Retina (tissue), 1 donor: ENCODE measurements at places on chromosomes 6 and 20.

DNA sequence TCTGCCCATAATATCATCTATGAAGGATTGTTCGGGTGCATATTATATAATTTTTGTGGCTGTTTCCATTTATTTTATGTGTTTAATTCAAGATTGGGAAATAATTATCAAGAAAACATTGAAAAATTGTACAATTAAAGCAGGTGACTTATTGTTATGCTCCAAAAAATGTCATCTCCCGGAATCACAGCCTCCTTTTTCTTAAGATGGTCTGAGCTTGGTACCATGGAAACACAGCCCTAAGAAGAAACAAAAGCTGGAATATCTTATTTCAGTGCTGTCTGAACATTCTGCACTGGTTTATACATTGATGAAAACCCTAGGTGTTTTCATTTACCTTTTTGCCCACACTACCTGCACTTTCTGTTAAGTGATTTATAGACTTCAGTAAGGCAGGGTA, 367.2 kb downstream of the ARHGAP18 start:
- DNase-seq, result no peak

GRCh38 chr6:51141080-51141479, 322.4 kb downstream of the TFAP2B start:
- DNase-seq, result no peak

- DNase-seq, result peak; percentile 88
These were observed 639 bp upstream of the CD24 start for GRCh38 chr6:106974999-106975737.

- no peak for DNase-seq
These were observed 186.9 kb downstream of the TBC1D7 start for GRCh38 chr6:13141387-13141786.

- no peak for DNase-seq
These were observed 72.7 kb downstream of the BLOC1S5 start for GRCh38 chr6:7991536-7991935.

- no peak for DNase-seq
These were observed 76.8 kb downstream of the HIVEP2 start for GRCh38 chr6:142867988-142868812.

- DNase-seq, result no peak
These were observed 116.5 kb upstream of the MAP3K7 start for GRCh38 chr6:90703336-90703735.

DNA sequence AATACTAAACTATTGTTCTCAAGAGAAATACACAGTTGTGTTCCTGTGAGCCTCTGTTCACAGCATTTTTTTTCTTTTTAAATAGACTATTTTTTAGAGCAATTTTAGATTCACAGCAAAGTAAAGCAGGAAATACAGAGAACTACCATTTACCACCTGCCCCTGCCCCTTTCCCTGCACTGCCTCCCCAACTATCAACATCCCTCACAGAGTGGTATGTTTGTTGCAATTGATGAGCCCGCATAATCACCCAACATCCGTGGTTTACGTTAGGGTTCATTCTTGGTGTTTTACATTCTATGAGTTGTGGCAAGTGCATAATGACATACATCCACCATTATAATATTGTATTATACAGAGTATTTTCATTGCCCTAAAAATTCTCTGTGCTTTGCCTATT, 71.6 kb upstream of the TNFAIP3 start:
- DNase-seq, result no peak

GRCh38 chr6:95819939-95820338, 195.8 kb upstream of the FUT9 start:
- no peak for DNase-seq

DNA sequence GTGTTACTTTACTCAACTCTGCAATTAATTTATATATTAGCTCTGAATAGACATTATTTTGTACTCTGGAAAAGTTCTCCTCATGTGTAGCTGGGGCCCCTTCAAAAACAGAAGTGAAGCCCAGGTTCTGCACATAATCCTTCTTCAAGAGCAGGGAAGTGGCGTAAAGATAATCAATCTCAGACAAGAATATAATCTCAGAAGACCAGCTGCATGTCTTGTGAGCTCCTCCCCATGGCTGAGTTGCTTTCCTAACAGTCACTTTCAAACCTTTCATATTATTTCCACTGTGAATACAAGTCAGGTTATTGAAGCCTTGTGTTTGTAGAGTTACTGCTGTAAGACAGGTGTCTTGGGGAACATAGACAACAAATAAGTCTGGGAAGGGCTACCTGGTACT, 691.9 kb downstream of the RFPL4B start:
- DNase-seq, result no peak

DNA sequence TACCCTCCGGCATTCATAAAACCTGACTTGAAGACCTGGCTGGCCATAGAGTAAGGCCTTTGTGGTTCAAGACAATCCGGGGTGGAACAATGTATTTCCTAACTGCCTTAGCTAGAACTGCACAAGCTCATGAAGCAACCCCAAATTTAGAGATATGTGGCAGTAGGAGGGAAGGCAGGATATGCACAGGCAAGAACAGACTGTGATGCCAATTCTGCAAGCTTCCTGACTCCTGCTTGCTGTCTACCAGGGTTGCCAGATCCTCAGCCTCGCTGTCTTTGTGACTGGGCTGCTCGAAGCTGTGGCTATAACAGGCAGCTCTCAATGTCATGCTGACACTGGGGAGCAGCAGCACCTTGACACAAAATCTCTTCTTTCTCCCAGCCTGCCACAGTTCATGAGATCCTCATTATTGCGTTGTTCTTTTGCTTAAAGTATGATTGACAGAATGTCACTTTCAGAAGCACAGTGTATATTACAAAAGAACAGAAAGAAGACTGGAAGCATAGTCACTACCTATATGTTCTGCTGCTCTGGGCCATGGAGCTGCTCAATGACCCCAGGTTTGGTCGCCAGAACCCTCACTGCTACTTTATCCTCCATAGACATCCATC, 18.3 kb upstream of the SHLD1 start:
- DNase-seq, result peak; percentile 27

DNA sequence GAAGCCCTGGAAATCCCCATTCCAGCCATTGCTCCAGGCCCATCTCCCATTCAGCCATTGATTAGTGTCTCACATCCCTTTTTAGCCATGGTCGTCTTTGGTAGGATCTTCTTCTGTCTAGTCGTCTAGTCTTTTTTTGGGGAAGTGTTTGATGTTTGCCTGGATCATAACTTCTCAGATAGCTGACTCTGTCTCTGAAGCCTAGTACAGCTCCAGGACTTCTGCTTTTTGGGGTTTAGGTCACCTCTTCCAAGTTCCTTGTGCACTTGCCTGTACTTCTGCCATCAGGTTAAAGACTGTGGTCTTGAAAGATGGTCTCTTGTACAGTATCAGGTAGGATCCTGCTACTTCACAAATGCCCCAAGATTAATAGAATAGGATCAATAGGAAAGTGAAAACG, 553.5 kb downstream of the PKHD1 start:
- DNase-seq, result no peak

DNA sequence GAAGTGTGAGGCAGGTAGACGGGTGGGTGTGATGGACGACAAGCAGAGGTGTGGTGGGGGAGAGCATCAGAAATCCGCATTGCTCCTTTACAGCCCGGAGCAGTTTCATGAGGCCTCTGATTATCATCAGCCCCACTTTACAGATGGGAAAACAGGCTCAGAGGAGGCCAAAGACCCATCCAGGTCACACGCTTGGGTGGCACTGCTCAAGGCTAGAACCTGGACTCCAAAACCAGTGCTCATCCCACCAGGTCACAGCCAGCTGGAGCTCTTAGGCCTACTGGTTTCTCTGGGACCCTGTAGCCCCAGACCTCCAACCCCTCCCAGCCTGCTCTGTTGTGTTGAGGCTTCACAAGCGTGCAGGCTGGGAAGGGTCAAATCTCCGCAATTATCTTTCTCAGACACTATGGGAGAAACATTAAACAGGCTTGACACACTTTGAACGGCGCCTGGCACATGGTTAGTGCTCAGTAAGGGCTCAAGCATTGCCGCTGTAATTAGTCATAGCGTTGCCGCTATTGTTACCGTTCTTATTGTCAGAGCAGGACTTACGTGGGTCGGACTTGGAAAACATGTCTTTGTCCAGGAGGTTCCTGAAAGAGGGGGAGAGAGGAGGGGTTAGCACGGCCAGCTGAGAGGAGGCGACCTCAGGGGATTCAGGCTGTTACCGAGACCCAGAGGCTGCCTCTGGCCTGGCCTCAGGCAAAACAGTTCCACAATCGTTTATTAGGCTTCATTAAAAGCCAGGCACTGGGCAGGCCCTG, 16.6 kb downstream of the CPNE5 start:
- DNase-seq, result peak; percentile 88

- DNase-seq, result peak; percentile 86
These were observed 668 bp downstream of the PKIB start for GRCh38 chr6:122610690-122611455.

DNA sequence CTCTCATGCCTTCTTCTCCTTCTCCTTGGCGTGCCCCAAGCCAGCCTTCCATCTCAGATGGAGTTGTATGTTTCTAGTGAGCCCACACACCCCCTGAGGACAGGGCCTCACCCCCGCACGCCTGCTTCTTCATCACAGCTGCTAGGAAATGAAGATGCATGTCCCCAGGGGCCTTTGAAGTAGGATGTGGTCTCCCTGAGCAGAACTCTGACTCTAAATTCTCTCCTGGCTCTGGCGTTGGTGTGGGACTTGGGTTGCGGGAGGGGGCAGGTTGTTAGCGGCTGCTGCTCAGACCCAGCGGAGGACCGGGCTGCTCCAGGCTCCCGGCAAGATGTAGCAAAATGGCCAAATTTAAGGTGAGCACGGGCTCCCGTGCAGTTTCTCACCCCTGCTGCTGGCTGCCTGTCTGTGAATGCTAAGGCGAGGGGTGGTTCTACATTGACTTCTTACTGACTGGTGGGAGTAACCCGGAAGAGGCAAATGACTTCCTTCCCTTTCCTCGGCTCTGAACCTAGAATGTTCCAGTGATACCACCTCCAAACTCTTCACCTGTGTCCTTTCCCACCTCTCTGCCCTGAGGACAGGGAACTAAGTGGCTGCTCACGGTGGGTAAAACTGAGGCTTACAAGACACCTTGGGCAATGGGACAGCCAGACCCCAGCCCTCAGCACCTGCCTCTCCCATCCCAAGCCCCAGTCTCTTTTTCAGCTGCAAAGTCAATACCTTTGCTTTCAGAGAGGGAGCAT, 8.8 kb downstream of the SYNJ2 start:
- DNase-seq, result no peak

DNA sequence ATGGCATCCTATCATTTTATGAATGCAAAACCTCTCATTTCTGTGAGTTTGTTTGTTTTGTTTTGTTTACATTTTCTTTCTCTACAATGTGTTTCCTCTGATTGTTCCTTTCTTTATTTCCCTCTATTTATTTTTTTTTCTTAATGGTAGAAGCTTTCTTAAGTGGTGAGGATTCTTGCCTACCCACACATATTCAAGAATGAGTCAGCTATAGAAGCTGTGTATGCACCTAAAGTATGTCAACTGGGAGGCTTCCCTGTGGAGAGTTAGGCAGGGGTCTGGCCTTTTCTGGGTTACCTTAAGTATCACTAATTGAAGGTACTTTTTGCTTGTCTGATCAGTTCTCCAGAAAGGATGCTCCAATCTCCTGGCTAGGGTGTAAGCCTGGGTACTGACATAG, 354.0 kb downstream of the ESR1 start:
- DNase-seq, result no peak

- no peak for DNase-seq
These were observed 2.4 kb downstream of the CTCFL start for GRCh38 chr20:57522380-57523140.

DNA sequence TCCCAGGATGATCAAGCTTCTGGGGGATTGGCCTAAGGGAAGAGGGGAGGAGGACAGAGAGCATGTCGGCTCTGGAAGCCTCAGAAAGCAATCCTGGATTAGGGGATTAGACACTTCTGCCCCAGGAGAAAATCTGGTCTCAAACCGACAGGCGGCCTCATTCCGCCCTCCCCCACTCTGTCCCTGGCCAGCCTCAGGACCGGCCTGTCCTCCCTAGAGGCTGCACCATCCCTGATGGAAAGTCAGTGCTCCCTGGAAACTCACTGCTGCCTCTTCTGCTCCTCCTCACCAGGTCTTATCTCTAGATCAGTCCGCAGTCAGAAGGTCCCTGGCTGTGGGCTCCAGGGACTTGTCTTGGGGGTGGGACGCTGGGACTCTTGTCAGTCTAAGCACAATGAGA, 905 bp upstream of the SLC12A5 start:
- peak; percentile 32 for DNase-seq

- DNase-seq, result no peak
These were observed 6.7 kb downstream of the MTCH1 start for GRCh38 chr6:36979347-36979742.

DNA sequence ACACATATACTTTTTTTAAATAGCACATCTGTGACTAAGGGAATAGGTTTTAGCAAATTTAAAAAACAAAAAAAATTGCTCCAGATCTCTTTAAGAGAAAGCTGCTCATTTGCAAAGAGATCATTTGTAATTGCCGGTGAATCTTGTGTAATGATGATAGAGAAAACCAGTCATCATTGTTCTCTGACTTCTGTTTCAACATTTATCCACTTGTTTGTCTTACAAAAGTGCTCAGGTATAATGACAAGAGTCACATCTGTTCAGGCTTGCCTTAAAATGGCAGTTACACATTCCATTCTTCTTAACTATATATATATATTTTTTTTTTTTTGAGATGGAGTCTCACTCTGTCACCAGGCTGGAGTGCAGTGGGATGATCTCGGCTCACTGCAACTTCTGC, 165.2 kb downstream of the AIG1 start:
- no peak for DNase-seq

DNA sequence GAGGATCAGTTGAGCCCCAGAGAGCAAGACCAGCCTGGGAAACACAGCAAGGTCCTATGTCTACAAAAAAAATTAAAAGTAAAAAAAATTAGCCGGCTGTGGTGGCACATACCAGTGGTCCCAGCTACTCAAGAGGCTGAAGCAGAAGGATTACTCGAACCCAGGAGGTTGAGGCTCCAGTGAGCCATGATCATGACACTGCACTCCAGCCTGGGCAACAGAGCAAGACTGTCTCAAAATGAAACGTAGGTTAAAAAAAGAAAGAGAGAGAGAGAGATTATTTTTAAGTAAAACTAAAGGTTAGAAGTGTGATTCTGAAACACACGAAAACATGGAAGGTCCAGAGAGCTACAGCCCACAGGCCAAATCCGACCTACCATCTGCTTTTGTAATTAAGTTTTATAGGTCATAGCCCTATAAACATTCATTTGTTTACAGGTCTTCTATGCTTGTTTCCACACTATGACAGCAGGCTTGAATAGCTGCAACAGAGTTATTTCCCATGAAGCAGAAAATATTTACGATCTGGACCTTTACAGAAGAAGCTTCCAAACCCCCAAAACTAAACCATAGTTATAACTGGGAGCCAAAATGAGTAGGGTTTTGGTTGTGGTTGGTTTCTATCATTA, 279.7 kb downstream of the GMDS start:
- no peak for DNase-seq
